ENCODE measurements at places on chromosomes 5 and 9.

- DNase-seq, result no peak
Observed at GRCh38 chr9:120944434-120944843, 17.8 kb upstream of the TRAF1 start.

- DNase-seq, result no peak
Observed at GRCh38 chr5:154345255-154345952, 100.4 kb upstream of the SAP30L start.

GRCh38 chr5:112356178-112356956 is 62.7 kb downstream of the EPB41L4A start:
- DNase-seq, result no peak

GRCh38 chr9:33778700-33779351 is 16.5 kb upstream of the PRSS3 start:
- peak; percentile 80 for DNase-seq

- no peak for DNase-seq
Observed at GRCh38 chr5:82754759-82755158, 322.4 kb downstream of the TMEM167A start.
